ENCODE measurements at places on chromosomes 7 and 10. TPM values are rescaled to one million over a fixed set of nuclear protein-coding genes. Genes with fewer than 3 reads are reported as not detected.

Gene VSTM4
- 3.9 TPM for polyA plus RNA-seq

Gene PDE6C
- not detected for polyA plus RNA-seq

Gene RINT1
- polyA plus RNA-seq, result 21.6 TPM

Gene MMD2
- not detected for polyA plus RNA-seq

Gene TAS2R5
- polyA plus RNA-seq, result 0.81 TPM

Gene PRSS1
- polyA plus RNA-seq, result not detected

Gene GPR146
- polyA plus RNA-seq, result 0.69 TPM

DNA sequence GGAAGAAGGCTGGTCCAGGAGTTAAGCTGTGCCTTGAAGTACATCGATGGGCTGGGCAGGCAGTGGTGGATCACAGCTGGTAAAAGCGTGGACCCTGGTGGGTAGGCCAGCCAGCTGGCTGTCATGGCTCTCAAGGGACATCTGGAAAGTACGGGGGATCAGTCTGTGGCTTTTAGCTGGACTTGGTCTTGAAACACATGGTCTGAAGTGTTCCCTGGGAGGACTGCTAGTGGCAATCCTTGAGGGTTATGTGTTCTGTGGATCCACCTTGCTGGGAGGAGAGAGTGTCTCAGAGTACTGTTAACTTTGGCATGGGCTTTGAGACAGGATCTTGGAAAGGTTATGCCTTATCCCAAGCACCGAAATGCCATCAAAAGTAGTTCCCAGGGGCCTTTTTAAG is 754.3 kb downstream of the SUGCT start:
- no peak for DNase-seq

DNA sequence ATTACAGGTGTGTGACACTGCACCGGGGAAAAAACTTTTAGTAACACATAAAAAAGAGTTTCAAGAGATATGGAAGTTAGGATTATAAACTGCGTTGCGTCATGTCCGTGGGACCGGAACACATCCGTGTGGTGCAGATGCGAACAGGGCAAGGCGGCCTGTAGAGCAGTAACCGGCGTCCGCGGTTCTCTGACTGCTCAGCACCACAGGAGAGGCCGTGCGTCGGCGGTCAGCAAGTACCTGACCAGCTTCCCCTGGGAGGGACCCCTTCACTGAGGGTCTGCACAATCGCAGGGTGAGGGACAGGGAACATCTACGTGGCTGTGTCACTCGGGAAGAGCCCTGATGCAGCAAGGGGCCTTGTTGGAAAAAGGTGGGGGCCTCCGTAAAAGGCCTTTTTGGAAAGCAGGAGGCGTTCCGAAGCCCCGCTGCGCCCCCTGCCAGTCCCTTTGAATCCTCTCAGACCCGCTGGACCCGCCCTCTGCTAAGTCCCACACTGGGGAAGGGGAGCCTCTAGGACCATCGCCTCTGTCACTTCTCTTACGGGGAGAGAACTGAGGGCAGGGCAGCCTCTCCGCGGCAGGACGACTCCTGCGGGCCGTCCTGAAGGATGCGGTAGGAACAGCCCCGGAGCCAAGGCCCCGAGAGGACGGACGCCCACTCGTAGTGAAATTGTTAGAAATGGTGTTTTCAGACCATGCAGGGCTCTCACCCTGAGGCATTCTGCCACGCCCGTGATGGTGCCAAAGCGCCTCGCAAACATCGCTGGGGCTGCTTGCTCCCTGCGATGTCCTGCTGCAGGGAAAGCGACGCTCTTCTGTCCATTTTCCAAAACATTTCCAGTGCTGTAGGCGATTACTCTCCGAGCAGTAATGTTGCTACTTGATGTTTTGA is 771.6 kb upstream of the COBL start:
- DNase-seq, result no peak

DNA sequence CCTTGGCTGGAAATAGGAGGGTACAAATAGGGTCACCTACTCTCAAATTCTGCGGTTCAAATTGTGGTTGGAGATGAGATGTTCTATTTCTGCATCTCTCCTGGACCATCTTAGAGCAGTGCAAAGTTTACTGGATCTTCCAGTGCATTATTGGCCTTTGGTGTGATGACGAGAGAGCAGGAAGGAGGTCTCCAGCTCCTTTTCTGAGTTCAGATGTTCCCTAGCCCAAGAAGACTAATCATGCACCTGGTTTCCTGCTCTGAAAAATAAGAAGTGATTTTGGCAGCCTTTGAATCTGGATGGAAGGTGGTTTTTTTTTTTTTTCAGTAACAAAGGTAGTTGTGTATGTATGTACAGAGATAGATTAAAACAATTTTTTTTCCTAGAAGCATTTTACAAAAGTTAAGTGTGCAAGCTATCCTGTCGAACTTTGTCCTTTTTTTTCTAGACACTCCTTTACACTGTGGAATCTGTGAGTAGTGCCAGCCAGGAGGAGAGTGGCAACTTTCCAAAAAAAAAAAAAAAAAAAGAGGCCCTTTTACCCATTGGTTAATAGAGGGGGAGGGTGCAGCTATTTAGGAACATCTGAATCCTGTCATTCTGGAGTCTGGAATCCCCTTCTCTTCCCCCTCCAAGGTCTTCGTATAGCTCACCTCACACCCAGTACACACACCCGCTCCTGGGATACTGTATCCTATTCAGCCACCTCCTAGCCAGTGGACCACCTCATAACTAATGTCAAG is 26.3 kb downstream of the PAPSS2 start:
- DNase-seq, result no peak

- DNase-seq, result no peak
These were observed 45.5 kb upstream of the CALCR start for GRCh38 chr7:93620057-93620456.

GRCh38 chr10:103668351-103669242 is 175.1 kb downstream of the NEURL1 start:
- DNase-seq, result no peak

DNA sequence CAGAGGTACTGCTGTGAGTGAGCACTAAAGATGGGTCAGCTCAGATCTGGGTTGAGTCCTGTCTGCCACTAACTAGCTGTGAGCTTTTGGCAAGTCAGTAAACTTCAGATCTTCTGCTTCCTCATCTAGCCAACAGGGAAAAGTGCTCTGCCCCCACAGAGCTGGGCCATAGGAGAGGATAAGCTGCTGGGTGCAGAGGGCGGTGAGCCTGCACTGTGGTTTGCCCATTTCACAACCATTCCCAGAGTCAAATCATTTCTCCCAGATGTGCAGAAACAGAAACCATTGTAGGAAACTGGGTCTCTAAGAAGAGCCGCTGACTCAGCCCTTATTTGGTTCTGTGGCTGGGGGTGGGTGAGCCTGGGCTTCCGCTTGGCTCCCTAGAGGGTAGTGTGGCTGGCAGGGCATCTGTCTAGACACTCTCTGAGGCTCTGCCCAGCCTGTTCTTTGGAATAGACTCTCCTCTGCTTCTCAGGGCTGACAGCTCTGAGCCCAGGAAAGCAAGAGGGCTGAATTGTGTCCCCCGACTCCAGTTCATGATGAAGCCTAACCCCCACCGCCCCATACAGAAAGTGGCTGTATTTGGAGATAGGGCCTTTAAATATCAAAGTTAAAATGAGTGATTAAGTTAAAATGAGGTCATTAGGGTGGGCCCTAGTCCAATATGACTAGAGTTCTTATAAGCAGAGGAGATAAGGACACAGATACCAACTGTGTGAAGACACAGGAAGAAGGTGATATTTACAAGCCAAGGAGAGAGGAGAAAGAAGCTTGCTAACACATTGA is 29.5 kb upstream of the ARHGAP22 start:
- peak; percentile 57 for DNase-seq

DNA sequence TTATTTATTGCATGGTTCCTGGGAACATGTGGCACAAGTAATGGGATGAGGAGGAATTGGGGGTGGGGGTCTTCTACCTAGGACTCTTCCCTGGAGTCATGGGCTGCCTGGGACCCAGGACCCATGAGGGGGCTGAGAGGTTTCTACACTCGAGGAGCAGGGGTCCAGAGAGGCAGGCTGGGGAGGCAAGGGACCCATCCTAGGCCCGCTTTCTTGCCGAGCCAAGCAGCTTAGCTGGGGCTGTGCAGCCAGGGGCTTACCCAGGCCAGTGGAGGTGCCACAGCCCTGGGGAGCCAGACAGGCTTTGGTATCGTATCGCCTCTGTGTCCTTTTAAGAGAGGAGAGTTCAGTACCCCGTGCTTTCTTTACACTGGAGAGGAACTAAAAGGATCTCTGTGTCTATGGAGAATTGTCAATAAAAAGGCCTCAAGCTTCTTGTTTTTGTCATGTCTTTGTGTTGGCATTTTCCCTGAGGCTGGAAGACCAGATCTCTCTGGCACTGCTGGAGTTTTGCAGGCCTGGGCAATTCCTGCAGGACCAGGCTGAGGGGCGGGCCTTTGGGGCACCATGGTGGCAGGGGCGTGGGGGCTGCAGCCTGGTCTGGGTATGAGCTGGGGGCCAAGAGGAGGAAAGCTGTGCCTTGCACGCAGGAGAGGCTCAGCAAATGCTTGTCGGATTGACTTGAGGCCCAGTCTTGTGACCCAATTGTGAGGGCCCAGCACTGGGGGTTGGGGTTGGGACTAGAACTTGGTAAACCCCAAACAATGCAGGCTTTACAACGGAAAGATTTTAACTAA is 11.1 kb downstream of the SFRP5 start:
- no peak for DNase-seq

DNA sequence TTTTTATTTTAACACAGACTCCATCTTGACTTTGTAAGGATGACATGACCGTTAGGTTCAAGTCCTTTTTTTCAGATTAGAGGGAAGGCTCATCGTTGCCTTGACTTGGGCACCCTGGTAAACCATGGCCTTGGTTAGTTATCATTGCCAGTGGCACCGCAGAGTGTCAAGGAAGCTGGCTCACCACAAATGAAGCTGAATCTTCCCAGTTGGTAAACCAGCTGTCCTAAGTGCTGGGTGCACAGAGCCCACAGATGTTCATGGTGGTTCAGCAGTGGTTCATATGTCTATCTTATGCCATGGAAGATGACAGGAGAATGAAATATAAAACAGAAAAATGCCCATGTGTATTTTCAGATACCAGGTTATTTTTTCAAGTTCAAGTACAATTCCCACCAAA is 273.6 kb downstream of the PLXDC2 start:
- no peak for DNase-seq

DNA sequence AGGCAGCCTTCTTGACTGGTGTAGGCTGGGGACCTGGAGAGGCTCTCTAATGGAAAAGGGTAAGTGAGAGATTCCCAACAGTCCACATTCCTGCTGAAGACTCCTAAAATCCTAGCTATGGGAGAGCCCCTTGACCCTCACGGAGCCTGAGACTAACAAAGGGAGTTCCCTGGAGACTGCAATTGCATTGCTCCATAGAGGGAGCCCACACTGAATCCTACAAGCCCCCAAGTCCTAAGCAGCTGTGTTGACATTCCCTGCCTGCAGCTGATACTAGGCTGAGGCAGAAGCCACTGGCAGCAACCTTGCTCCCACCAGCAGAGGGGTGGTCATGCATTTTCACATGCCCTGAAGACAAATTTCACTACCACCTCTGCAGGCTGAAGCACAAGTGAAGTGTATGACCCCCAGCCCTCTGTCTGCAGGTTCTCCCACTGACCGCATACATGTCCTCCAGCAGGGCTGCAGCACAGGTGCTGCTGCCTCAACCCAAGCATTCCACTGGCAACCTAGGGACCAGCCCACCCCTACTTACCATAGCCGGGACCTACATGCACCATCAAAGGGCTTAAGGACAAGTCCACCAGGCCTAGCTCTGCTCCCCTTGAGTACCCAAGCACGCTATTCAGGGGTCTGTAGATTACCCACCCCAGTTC is 130.3 kb upstream of the SLC13A1 start:
- DNase-seq, result no peak

DNA sequence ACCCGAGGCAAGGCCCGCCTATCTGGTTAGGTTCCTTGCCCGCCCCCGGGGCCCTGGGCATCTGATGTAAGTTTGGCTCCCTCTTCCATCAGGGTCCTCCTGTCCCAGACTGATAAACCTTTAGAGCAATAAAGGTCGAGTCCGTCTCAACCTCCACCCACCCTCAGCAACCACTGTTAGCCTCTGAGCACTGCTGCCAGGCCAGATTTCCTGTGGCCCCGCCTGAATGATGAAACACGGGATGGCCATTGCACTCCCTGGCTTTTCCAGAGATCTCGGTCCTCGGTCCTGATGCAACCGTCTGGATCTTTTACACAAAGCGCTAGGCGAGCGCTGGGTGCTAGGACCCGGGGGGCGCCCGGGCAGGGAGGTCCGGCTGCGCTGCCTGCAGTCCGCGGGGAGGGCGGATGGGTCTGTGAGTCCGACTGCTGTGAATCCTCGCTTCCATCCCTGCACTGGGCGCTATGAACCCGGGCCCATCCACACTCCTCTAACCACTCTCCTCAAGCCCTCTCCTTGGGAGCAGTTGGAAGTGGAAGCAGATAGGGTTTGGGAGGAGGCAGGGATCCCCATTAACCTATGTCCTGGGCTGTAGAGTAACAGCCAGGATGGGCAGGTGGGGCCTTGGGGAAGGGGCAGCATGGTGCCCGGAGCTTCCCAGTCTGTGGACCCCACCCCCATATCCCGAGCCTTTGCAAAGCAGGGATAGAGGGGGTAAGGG is 875 bp upstream of the DDIT4 start:
- peak; percentile 94 for DNase-seq

DNA sequence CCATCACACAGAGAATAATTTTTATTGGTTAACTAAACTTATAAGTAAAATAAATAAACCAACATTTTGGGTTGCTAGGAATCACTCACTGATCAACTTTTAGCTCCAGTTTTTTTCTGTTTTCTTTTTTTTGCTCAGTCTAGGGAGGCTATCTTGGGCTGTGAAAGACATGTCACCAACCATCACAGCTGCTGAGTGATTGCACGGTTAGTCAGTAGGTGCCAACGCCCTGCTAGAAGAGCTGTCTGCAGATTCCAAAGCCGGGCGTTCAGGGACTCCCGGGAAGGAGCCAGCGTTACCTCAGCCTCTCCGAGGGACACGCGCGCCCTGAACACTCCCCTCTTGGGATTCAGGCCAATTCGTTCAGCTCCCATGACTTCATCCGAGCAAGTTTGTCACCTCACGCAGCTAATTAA is 604 bp upstream of the STAM start:
- DNase-seq, result no peak

- no peak for DNase-seq
These were observed 126.1 kb downstream of the TNS3 start for GRCh38 chr7:47455872-47456185.

- no peak for DNase-seq
These were observed 31.1 kb downstream of the CAMK2G start for GRCh38 chr10:73843261-73843660.

DNA sequence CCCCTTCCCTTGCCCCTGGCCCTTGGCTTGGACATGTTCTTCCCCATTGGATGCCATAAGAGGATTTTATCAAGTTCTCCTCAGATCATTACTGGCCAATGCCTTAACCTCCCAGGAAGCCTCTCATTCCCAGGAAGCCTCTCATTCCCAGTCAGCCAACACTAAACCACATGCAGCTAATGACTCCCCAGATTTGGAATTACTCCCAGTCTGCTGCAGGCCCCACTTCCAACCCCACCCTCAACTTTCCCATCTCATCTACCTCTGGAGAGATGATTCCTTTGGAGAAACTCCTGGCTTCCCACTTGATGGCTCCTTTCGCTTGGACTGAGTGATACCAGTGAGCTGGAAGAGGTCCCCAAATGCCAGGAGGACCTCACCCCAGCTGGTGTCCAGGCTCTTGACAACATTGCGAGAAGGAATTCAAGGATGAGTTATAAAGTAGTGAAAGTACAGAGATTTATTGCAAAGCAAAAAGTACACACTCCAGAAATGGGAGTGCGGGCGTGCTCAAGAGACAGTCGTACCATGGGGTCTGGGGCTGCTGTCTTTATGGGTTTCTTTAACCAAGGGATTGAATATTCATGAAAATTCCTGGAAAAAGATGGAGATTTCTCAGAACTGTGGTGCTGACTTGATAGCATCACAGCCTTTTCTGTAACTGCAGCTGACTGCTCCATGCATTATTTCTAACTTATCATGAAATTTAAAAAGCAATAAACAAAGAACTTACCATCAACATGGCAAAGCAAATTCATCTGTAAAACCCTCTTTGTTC is 117.2 kb upstream of the ADCY1 start:
- DNase-seq, result no peak

GRCh38 chr10:29280488-29280840 is 8.4 kb upstream of the LYZL1 start:
- no peak for DNase-seq
